ENCODE measurements at places on chromosomes 2 and 18.

GRCh38 chr2:178860551-178860950 lies 53.3 kb upstream of the TTN start:
- no peak for DNase-seq

GRCh38 chr2:204669382-204669781 lies 124.1 kb downstream of the PARD3B start:
- no peak for DNase-seq

- no peak for DNase-seq
Measured at GRCh38 chr2:158239271-158239670, 137.6 kb downstream of the UPP2 start.

- no peak for DNase-seq
Measured at GRCh38 chr2:8669157-8669817, 12.6 kb upstream of the ID2 start.

GRCh38 chr2:234444893-234445292 lies 52.0 kb downstream of the ARL4C start:
- peak; percentile 47 for DNase-seq

GRCh38 chr2:196563876-196564275 lies 75.6 kb upstream of the CCDC150 start:
- DNase-seq = no peak

GRCh38 chr2:76075126-76075525 lies 364.4 kb upstream of the GCFC2 start:
- no peak for DNase-seq

GRCh38 chr18:48140731-48141130 lies 210.3 kb upstream of the SMAD2 start:
- no peak for DNase-seq

- no peak for DNase-seq
Measured at GRCh38 chr2:49045083-49045482, 109.2 kb downstream of the FSHR start.

DNA sequence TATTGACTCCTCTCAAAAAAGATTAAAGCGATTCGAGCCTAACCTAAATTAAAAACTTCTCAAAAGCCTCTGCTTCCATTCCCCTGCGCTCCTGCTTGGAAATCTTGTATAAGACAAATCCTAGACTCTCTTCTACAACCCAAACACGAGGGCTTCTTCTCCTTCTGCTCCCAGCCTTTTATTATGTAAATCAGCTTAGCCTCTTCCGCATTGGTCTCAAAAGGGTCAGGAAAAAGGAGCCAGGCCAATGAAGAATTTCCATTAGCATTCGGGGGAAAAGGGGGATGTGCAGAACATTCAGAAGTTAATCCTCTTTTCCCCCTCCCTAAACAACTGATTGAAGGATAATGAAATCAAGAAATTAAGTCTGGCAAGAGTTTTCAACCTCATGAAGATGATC lies 107.9 kb downstream of the FAM124B start:
- DNase-seq = no peak

GRCh38 chr2:173874894-173875237 lies 90.3 kb downstream of the SP3 start:
- DNase-seq = no peak

DNA sequence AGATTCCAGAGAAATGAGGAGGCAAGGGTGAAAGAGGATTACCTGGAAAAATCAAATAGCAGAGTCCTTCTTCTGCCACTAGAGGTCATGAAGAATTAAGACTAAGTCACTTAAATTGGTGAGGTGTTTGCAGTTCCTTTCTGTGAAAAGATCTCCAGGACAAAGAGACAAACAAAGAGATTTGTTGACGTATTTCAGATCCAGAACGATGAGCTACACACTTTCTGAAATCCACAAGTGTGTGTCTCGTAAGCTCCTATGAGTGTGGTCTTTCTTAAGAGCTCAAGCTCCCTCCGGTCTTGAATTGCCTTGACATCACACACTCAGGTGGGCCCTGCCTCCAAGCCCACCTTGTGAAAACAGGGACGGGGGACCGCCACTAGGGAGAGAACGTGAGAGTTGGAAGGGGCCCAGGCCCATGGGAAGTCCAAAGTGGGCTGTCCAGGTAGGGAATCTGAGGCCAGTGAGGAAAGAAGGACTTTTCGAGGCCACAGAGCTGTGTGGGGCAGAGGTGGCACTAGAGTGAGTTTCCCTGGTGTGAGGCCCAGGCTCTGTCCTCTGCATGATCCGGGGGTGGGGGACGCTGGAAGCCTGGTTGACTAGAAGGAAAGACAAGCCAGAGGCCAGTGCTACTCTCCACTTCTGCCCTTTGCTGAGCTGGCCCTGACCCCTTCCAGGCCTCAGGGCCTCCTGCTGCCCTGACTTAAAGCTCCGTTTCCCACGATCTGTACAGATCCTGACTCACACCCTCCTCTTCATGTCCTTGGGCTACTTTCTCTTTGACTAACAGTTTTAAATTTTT lies 168.1 kb upstream of the NCK2 start:
- no peak for DNase-seq

DNA sequence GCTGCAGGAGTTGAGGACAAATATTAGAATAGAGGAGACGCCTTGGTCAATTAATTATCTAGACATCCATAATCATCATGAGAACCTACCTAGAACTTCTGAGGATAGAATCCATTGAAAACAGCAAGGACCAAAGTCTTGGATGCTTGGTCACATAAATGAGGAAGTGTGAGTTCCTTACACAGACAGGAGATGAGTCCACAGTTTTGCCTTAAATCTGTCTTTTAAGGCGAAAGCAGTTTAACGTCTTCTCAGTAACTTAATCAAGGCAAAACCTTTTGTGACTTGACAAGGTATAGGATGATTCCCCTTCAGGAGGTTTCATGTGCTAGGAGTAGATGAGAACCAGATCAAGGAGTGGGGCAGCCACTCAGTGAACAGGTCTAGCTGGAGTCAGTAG lies 1783.2 kb upstream of the CELF4 start:
- DNase-seq = no peak

- DNase-seq = no peak
Measured at GRCh38 chr2:26891-27290, 19.4 kb downstream of the FAM110C start.

- no peak for DNase-seq
Measured at GRCh38 chr2:45612731-45613130, 1.7 kb upstream of the SRBD1 start.

GRCh38 chr2:42369532-42370229 lies 8.7 kb upstream of the COX7A2L start:
- no peak for DNase-seq

DNA sequence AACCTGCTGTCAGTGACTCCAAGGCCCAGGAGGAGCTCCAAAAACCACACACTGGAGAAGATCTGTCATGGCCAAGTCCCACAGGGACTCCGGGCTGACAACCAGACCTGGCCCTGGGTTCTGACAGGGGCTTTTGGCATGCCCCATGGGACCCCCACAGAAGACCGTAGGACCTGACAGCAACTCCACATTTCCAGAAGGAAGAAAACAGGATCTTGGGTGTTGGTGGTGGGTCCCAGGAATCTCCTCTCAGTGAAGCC lies 275.9 kb upstream of the HS6ST1 start:
- DNase-seq = no peak

DNA sequence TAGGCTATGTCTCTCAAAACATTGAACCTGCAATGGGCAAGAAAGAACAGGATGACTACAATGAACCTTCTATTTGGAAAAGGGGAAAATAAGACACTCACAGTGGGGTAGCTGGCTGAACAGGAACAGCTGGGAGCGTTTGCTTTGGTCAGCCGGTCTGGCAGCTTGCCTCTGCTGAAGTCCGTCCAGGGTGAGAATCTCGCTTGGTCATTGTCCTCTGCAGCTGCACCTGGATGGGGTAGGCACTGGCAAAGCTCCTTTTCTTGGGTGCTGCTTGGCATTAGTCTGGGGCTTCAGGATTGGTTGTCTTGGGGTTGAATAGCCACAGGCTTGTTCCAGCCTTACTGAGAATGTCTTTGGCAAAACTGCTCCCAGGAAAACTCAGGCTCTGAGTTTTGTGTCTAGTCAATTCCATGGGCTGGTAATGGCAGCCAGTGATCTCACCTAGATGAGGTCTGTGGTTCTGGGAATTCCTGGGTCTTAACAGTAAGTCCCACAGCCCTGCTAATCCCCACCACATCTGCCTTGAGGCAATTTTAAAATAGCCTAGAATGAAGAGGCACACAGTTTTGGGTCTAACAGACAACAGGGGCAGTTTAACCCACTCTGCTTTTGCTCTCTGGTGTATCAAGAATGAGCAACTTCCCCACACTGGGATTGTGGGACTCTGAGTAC lies 13.4 kb downstream of the NEDD4L start:
- DNase-seq = no peak

GRCh38 chr2:71776227-71776626 lies 322.9 kb downstream of the DYSF start:
- DNase-seq = no peak

GRCh38 chr2:241886840-241887447 lies 17.4 kb downstream of the RTP5 start:
- DNase-seq = no peak

DNA sequence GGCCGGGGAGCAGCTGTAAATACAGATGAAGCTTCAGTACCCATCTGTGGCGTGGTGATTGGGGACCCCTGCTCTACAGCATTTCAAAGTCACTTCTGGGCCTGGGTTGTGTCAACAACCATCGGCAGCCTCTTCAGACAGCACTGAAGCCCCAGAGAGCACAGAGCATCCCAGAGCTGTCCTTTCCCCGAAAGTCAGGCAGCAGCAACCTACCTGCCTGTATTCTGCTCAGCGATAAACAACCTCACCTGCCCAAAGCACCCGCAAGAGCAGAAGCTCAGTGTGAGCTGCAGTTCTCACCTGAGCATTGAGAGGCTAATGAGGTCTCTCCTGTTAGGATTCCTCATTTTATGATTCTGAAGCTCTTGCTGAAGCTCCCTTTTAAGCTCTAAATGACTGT lies 19.3 kb downstream of the TRABD2A start:
- no peak for DNase-seq

DNA sequence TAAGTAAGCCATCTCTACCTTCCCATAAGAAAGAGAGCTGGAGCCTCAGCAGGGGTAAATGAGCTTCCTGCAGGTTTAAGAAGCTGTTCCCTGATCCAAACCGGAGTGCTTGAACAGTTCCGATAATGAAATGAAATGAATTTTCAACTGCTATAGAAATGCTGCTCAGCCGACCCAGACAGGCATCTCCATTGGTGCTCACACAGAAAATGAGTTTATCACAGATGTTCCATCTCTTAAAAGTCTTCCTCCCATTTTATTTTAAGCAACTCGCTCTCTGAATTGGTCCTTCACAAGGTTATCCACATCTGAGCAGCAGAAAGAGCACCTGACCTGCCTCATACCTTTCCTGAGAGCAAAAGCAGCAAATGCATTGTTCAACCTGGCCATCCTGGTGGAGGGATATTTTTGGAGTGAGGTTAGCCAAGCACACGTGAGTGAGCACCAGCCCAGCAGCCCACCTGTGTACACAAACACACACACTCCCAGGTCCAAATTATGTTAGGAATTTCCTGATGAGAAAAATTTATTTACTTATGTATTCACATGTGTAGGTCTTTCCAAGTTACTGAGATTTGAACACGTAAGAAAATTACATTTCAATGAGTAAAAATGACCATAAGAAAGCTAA lies 42.2 kb upstream of the CCDC68 start:
- DNase-seq = no peak

- DNase-seq = no peak
Measured at GRCh38 chr2:226677080-226677479, 122.5 kb downstream of the IRS1 start.

- DNase-seq = no peak
Measured at GRCh38 chr2:199704358-199705238, 146.4 kb downstream of the FTCDNL1 start.

- no peak for DNase-seq
Measured at GRCh38 chr2:122174061-122174460, 418.6 kb downstream of the TSN start.

GRCh38 chr2:128986026-128986715 lies 667.5 kb upstream of the HS6ST1 start:
- DNase-seq = no peak

DNA sequence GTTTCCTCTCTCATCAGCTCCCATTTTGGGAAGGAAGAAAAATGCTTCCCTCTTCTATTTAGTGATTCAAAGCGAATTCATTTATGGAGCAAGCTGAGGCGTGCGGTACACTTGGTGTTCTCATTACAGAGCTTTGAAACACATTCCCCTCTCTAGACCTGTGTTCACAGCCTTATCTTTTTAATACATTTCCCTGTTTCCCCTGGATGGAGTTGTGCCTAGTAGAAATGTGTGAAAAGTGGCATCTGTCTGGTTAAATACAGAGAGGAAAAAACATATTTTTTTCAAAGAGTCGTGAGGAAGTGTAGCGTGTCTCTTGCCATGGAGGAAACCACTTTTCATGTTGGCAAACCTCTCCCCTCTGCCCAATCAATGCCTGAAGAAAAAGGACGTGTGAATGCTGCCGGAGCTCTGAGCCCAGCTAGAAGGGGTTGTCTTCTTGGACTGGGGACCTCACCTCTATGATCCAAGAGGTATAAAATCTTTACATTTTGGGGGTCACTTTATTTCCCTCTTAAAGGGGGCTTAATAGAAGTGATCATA lies 52.4 kb downstream of the DPP4 start:
- DNase-seq = no peak

DNA sequence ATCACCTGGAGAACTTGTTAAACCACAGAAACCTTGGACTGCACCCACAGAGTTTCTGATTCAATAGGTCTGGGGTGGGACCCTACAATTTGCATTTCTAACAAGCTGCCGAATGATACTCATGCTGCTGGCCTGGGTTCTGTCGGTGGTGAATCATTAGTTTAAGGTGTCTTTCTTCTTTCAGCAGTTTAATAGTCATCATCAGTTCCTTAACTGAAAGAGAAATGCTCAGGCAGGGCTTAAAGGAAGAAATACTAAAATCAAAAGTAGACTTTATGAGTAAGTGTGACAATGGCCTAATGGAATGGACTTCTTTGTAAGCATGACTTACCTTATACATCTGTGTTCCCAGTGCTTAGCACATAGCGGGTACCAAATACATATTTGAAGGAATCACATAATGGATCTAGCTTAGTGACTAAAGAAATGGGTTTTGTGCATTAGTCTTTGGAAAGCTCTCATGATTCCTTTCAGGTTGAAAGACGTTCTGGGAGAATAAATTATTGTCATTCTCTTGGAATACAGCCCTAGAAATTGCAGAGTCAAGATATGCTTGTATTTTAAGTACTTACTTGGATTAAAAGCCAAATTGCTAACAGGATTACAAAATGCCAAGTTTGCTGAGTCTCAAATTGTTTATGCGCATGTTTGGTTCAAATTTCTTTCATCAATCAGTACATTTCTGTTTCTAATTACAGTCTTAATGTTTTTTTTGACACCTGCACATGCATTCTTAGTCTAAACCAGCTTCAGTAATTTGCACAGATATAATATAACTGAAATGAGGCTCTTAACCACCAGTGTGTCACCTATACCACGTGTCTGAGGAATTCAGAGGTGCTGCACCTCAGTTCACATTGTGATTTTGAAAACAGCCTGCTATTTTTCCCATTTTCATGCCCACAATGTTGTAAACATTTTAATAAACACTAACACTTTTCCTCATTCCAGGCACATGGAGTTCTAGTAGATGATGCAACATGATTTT lies 220.3 kb upstream of the NRP2 start:
- no peak for DNase-seq

- no peak for DNase-seq
Measured at GRCh38 chr2:64861452-64862397, 127.5 kb upstream of the SLC1A4 start.
